Mucosa of descending colon (tissue), 3 donors: ENCODE measurements at places on chromosomes 7 and 10.

- DNase-seq: no peak
Observed at GRCh38 chr7:92729172-92729571, 107.2 kb downstream of the CDK6 start.

- DNase-seq: no peak
Observed at GRCh38 chr7:19558527-19558926, 150.3 kb downstream of the POLR1F start.

DNA sequence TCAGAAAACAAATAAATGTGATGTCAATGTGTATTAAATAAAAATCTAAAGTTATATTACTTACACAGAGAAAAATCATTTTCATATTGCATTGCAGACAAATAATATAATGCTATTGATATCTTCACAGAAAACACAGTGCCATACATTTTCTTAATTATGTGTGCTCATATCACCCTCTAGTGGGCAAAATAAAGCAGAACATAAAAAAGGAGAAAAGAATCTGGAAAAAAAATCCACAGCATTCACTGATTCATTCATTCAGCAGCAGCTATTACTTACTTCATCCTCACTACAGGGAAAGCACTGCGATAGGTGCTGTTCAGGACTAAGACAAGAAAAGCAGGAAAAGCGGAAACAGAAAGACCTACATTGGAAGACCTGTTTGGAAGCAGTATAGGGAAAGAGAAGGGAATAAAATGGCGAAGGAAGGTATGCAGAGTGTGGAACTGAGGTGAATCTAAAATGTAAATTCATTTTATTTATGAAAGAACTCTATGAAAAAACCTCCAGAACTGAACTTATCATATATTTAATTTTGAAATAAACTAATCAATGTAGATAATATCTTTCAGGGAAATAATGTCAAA, 73.2 kb downstream of the POT1 start:
- no peak for DNase-seq

DNA sequence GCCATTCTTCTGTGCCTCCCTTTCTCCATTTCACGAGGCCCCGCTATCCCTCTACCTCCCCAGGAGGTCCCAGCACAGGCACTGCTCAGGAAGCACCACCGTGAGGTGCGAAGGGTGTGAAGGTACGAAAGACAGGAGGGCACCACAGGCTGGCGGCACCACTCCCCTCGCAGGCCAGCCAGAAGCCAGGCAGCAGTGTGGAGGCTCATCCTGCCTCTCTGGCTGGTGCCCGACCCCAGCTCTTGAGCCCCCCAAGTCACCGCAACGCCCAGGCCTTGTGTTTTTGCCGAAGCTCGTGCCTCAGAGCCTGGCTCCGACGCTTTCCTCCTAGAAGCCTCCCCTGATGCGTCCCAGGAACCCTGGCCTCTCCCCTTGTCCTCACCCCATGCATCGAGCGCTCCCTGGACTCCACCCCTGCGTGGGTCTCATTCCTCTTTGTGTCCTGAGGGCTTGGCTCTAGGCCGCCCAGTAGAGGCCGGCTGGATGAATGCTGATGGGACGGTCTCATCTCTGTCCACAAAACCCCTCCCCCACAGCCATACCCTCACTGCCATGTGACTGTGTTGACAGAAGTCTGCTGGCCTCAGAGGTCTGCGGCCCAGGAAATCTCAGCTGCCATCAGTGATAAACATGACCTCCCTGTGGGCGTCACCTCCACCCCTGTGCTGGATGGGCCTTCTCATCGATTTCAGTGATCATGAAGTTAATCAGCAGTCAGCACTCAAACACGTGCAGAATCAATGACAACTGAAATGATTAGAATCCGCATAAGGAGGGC, 19.3 kb downstream of the BRI3 start:
- DNase-seq: no peak

DNA sequence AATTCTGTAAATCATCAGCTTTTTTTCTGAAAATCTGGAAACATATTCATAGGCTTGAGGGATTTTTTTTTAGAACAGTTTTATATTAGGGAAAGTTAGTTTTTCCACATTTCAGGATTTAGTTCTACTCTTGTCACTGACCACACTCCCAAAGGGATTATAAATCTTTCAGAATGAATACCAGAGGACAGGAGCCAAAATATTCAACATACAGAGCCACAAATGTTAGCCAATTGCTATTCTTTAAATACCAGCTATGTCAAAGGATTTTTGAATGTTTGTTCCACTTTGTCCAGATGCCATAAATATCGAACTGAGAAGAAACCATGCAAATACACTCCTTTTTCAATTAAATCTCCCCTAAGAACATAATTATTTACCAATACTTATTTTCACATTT, 50.7 kb downstream of the ODAD2 start:
- no peak for DNase-seq

DNA sequence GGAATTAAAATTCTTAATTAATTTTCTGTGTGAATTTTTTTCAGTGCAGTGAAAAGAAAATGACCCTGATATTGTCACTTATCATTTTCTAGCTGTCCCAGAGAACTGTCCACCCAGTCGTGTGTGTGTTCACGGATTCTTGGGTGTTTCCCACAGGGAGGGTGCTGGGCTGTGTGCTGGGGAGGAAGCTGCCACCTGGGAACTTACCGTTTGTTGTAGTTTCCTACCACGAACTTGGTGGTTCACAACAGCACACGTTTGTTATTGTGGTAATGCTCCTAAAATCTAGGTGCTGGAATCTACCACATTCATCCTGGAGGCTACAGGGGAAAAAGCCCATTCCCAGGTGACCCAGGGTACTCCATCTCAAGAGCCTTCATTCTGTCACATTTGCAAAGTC, 276.1 kb downstream of the GLRX3 start:
- no peak for DNase-seq
